Fibroblast of upper back skin (primary cell): ENCODE measurements at places on chromosomes 2 and 18.
A peak's percentile ranks its signal among the peaks of the same experiment; 100 is the strongest.

- DNase-seq: no peak
These were observed 96.7 kb upstream of the IL1R2 start for GRCh38 chr2:101895039-101895438.

- DNase-seq: no peak
These were observed 95.5 kb downstream of the ACKR3 start for GRCh38 chr2:236665101-236665500.

GRCh38 chr18:67134911-67135310 is 381.6 kb downstream of the DSEL start:
- DNase-seq: no peak

DNA sequence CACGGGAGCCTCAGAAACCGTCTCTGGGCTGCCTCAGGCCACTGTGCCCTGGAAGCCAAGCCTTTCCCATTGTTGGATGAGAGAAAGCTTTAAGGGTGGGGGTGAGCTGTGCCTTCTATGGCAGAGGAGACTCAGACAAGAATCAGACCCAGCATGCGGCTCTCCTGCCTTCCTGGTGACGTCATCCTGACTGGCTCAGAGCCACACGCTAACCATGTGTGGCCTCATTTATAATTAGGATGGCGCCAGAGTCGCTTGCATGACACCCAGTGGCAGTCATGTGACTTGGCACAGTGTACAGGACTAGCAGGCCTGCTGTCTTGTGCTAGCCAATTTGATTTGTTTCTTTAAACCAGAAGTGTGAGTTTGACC is 99.1 kb downstream of the SH3BP4 start:
- peak; percentile 94 for DNase-seq

GRCh38 chr2:206392118-206392517 is 51.2 kb upstream of the ADAM23 start:
- DNase-seq: peak; percentile 40
